Kidney (tissue), 22 donors: ENCODE measurements at places on chromosomes 16 and 17. TPM values are rescaled to one million over a fixed set of nuclear protein-coding genes. Genes with fewer than 3 reads are reported as not detected.

- no peak for DNase-seq
These were observed 1.3 kb downstream of the MPP3 start for GRCh38 chr17:43831633-43832032.

- no peak for DNase-seq
These were observed 970.3 kb upstream of the RBFOX1 start for GRCh38 chr16:6362321-6362720.

GRCh38 chr17:41888332-41888965 is 23.2 kb upstream of the KLHL11 start:
- no peak for DNase-seq

GRCh38 chr17:12064395-12064794 is 43.7 kb downstream of the MAP2K4 start:
- DNase-seq = no peak

GRCh38 chr16:74623214-74623838 is 16.4 kb upstream of the GLG1 start:
- DNase-seq = no peak

DNA sequence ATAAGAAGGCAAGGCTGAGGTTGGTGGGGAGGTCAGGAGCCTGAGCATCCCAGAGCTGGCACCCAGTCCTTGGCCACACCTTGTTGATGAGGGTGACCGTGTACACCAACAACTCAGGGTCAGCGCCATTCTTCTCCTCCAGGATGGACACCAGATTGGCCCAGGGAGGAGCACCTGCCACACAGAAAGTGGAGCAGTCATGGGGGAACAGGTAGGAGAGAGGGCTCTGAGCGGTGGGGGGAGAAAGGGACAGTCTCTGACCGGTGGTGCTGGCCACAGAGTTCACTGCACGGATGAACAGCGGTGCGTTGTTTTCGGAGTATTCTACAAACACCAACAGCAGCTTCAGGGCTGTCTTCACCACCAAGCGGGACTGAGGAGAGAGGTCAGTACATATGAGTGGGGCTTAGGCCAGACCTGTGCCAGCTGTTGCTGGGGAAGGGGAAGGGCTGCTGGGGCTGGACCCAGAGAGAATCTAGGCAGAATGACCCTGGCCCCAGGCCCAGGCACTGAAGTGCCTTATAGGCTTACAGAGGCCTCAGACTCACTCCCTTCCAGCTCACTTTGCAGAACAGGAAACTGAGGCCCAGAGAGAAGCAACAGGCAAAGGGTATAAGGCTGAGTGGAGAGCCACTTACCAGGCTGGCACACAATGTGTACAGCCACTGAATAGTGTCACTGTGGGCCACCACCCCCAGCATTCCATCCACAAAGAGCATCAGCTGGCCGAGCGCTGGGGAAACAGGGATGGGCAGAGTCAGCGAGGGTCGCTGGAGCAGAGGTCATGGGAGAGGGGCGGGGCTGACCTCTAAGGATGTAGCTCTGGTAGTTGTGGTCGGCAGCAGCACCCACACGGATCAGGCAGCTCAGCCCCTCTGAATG is 9.6 kb downstream of the FHOD1 start:
- no peak for DNase-seq

DNA sequence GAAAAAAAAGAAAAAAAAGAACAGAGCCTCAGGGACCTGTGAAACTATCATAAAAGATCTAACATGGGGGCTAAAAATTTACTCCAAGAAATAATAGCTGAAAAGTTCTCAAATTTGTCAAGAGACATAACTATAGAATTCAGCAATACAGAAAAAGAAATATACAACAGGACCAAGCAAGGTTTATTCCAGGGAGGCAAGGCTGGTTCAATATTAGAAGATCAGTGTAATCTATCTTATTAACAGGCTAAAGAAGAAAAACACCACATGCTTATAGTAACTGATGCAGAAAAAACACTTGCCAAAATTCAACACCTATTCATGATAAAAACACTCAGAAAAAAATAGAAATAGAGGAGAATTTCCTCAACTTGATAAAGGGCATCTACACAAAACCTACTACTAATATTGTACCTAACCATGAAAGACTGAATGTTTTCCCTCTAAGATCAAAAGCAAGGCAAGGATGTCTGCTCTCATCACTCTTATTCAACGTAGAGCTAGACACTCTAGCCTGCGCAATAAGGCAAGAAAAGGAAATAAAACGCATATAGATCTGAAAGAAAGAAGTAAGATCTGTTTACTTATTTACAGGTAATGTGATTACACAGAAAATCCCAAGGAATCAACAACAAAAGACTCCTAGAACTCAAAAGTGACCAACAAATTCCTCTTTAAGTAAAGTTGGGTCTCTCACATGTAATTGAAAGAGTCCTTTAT is 1.2 kb upstream of the ACSM3 start:
- DNase-seq = no peak

GRCh38 chr17:77132411-77133086 is 8.2 kb upstream of the SEC14L1 start:
- no peak for DNase-seq

DNA sequence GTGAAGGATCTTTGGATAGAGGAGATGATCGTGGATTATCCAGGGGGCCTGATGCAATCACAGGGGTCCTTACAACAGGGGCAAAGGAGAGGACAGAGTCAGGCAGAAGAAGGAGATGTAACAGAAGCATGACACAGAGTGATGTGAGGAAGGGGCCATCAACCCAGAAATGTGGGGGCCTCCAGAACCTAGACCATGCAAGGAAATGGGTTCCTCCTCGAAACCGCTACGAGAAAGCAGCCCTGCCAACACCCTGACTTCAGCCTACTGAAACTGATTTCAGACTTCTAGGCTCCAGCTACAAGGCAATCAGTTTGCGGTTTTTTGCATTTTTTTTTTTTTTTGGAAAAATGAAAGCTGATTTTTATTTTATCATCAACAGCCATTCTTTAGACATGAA is 34.0 kb downstream of the ZFHX3 start:
- no peak for DNase-seq

DNA sequence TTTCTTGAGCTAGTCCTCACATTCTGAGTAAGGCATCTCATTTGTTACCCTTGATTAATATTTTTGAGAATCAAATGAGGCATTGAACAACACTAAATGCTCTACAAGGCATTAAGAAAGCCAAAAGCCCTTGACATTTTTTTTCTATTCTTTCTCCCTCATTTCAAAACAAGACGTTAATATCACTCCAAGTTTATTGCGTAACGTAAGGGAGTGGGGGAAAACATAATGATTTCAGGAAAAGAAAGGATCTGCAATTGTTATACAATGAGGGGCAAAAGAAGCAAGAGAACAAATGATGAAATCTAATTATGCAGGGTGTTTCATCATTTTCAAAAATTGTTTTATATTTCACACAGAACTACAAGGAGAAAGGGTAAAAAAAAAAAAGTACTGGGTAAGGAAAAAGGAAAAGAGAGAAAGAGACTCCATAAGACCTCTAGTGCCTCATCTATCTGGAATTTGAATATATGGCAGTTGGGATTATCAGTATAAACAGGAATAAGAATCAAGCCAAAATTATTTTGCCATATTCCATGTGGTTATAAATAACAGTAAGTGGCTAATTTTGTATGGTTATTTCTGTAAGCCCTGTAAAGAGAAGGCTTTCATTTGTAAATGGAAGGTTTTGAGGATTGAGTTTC is 163.0 kb downstream of the ABCA8 start:
- DNase-seq = no peak

- DNase-seq = peak; percentile 59
These were observed 1.6 kb downstream of the ACLY start for GRCh38 chr17:41917192-41917591.

DNA sequence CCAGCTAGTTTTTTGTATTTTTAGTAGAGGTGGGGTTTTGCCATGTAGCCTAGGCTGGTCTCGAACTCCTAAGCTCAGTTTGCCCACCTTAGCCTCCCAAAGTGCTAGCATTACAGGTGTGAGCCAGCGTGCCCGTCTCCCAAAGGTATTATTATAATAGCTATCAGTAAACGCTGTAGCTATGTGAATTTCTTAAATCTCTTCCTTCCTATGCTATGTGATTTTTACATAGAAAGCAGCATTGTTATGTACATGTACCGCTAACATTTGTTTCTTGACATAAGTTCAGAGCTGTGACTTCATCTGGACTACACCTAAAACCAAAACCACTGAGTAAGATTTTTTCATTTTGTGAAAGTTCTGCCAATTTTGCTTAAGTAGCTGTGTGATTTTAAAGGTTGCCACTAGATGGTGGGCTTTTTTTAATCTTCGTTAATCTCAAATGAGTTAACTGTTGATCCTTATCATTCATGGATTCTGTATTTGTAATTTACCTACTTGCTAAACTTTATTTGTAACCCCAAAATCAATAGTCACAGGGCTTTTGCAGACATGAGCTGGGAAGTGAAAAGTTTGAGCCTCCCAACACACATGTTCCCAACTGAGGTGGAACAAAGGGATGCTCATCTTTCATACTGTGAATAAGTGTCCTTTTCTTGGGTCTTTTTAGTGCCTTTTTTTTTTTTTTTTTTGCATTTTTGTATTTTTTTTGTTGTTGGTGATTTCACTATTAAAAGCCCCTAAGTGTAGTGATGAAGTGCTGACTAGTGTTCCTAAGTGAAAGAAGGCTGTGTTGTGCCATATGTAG is 21.9 kb downstream of the PRKAR1A start:
- DNase-seq = no peak

DNA sequence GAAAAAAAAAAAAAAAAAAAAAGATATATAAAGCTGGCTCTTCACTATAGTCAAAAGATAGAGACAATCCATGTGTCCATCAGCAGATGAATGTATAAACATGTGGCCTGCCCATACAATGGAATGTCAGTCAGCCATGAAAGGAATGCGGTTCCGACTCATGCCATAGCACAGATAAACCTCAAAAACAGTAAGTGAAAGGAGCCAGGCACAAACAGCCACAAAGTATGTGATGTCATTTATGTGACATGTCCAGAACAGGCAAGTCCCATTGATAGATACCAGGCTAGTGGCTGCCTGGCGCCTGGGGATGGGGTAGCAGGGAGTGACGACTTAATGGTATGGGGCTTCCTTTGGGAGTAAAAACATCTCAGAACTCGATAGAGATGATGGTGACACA is 155.7 kb downstream of the CMIP start:
- DNase-seq = no peak

- DNase-seq = no peak
These were observed 25.4 kb downstream of the BANP start for GRCh38 chr16:87976665-87977064.

TMC8 gene
- total RNA-seq = 35.9 TPM

KRT36 gene
- not detected for total RNA-seq

ZPBP2 gene
- total RNA-seq = not detected

PKMYT1 gene
- 2.2 TPM for total RNA-seq

NPW gene
- total RNA-seq = not detected

NLE1 gene
- 11.0 TPM for total RNA-seq

KRT32 gene
- not detected for total RNA-seq
